ENCODE measurements at places on chromosomes 7 and 10. TPM values are rescaled to one million over a fixed set of nuclear protein-coding genes. Genes with fewer than 3 reads are reported as not detected.

The OR2A1 gene
- under 0.01 TPM for total RNA-seq

The OR2A12 gene
- not detected for total RNA-seq

The PRPF18 gene
- 31.6 TPM for total RNA-seq

The SNCG gene
- 3.5 TPM for total RNA-seq

The RGS10 gene
- total RNA-seq = 50.9 TPM
